DND-41 (cell line): ENCODE measurements at places on chromosomes 1 and 21.

DNA sequence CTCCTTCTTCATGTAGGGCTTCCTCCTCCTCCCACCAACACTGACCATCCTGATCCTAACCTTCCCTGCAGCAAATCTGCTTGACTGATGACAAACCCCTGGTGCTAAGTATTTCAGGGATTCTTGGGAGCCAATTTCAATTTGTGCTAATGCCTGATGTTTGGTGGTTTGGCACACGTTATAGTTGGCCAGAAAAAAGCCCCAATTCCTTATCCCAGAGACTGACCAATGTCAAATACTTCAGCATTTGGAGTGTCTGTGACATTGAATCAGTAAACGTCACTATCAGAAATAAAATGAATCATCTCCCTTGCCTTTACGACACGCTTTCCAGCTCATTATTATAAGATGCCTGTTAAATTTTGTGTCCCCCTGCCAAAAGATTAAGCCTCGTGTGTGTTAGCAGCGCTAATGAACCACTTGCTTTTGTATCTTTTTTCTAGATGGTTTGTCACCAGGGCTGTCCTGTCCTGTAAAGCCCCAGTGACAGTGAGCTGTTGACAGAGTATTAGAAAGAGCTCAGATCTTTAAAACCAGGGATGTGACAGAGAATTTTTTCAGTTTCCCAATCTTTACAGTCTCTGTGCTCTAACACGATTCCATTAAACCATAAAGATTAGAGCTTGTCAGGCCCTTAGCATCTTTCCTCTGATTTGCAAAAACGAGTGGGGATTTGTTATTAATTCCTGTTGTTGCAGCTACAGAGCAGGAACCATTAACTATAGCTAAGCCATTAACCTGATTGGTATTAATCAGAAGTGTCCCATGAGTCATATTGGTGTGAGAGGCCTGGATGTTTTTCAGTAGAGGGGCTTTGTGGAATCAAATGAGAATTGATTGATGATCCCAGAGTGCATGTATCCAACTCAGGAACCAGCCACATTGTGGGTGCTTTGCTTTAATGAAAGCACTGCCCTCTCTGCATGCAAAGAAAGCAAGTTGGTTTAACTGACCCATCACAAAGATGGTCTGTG is 665.1 kb upstream of the PLXNA2 start:
- DNase-seq = no peak

- no peak for DNase-seq
Measured at GRCh38 chr1:6688001-6688400, 13.6 kb downstream of the DNAJC11 start.

DNA sequence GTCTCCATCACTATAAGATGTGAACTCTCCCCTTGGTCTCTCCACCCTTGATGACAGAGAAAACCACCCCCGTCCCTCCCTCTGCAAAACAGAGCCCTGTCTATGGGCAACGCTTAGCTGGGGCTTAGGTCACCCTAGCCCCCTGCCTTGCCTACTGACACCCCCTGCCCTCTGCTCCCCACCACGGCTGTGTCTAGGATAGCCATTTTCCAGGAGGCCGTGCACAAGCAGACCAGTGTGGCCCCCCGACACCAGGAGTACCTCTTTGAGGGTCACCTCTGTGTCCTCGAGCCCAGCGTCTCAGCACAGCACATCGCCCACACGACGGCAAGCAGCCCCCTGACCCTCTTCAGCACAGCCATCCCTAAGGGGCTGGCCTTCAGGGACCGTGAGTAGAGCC is 8.5 kb downstream of the IKBKE start:
- DNase-seq = no peak

DNA sequence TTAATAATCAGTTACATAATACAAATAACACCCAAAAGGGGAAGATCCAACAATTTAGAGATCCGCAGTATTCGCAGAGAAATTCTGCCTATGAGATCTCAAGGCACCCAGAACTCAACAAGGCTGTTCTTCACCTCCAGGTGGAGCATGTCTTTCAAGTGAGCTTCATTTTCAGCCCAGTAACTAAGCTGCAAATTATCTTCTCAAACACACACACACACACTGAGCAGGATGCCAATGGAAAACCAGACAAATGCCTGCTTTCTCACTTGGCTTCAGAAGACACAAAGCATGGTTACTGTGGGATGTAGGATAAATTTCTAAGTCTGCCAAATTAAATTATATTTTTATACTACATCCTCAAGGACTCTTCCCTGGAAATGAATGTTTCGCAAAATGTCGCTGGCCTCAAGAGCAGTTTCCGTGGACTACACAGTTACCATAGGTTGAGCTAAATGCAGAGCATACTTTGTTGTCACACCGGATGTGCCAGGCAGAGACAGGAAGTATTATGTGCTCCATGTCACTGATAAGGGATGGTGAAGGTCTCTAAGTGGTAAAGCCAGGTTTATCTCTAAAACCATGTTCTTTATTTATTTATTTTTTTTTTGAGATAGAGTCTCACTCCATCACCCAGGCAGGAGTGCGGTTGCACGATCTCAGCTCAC is 30.3 kb downstream of the UBR4 start:
- DNase-seq = peak; percentile 12

GRCh38 chr1:9242338-9242969 is 7.9 kb downstream of the H6PD start:
- DNase-seq = no peak

GRCh38 chr1:999725-1000356 is at the start of gene HES4:
HES4 (minus strand) TSS chr1:1000097; CDS start chr1:999973, 124 bp downstream.
- DNase-seq = peak; percentile 55

- DNase-seq = no peak
Measured at GRCh38 chr21:20652846-20653245, 345.4 kb upstream of the NCAM2 start.
